ENCODE measurements at places on chromosomes 2 and 18.

- no peak for DNase-seq
Measured at GRCh38 chr2:27571681-27572080, 11.2 kb upstream of the ZNF512 start.

DNA sequence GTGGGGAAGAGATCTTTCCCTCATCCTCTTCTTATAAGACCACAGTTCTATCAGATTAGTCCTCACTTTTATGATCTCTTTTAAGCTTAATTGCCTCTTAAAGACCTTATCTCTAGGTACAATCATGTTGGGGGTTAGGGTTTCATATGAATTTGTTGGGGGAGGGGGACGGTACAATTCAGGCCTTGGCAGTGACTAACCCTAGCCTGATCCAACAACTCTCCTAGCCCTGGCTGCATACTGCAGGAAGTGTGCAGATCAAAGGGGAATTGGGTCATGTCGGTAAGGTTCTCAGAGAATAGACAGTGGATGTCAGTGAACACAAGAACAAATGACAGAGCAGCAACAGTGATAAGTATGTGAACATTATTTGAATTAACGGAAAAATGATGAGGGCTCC is 16.4 kb downstream of the CAPN13 start:
- no peak for DNase-seq

GRCh38 chr2:13115643-13116042 is 398.9 kb downstream of the TRIB2 start:
- no peak for DNase-seq

DNA sequence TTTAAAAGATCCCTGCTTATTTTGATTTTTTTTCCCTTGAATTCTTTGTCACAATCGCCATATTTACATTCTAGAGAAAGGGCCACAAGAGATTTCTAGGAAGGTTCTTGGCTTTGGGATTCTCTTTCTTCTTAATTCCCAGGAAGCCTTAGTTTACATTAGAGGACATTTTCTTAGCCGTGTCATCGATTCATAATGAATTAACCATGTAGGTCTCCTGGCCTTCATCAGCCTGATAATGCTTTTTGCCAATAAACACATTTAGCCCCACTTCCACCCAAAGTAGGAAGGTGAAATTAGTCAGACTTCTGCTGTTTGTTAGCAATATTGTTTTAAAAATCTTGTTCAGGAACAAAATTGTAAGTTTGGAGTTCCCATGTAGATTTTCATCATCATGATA is 71.3 kb upstream of the LPIN2 start:
- DNase-seq = no peak

DNA sequence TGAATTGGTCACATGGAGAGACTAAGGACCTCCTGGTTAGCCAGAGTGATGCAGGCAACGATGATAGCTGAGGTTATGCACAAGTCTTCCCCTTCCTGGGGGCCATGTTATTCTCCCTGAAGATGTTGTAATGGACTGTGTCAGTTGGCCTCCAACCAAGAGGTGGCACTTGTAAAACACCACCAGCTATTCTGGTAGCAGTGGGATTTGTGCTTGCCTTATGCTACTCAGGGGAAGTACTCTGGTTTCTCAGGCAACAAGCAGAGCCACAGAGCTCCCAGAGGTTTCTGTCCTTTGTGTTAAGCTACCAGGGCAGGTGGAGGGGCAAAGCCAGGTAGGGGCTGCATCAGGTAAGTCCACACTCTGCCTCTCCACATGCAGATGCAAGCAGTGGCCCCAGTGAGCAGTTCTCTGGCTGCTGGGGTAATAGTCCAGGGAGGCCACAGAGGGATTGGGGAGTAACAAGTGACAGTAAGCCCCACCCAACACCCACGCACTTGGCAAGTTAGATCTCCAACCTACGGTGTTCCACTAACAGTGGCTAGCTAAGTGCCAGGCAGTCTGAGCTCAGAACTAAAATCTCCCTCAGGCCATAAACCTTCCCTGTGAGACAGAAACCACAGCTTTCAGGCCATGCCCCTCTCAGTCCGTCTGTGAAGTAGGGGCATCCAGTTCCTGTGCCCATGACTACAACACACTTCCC is 99.7 kb downstream of the RND3 start:
- DNase-seq = no peak

DNA sequence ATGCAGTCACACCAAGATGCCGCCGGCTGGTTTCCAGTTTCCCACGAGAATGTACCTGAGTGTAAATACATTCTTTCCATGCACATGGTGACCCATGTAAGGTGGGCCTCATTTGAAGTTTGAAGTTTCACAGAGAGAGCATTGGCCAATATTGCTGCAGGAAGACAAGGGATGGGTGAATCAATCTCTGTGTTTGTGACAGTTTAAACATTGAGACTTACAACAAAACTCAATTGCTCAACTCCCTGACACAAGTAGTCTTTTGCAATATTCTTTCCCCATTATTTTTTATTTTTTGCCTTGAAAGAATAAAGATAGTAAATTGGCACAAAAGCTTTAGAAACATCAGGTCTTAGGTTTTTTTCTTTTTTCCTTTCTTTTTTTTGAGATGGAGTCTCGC is 5.1 kb downstream of the SERPINB2 start:
- DNase-seq = no peak

GRCh38 chr18:14936313-14936712 is 188.3 kb downstream of the ANKRD30B start:
- no peak for DNase-seq

DNA sequence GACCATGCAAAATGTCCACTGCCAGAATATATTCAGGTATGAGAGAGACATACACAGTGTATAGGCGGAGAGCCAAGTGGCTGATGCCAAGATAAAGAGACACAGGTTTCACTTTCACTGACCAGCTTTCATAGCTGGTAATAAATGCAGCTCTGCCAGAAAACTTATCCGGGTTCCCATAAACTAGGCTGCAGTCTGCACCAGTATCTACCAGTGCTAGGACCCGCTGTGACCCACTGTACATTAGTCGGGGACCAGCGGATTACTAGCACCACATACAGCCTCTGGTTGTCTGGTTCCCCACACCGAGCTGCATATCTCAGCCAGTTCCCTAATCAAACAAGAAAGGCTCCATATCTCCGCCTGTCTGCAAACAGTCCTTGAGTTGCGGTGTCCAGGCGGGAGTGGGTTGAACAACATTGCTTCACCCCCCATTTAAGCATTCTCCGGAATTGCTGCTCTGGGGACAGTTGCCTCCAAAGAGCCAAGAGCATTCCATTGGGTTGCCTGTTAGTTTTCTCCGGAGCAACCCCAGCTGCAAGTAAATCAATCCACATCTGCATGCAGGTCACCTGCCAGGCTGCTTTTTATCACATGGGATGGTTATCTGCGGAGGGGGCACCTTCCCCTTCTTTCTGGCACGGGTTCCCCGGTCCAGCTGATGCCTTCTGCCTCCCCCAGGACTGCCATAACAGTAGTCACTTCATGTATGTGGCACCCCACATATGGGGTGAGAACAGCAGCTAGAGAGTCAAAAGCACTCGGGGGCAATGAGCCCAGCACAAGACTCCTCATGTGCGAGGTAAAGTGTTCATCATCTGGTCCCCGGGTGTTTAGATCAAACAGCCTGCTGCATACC is 18.0 kb upstream of the KLHL23 start:
- peak; percentile 56 for DNase-seq

DNA sequence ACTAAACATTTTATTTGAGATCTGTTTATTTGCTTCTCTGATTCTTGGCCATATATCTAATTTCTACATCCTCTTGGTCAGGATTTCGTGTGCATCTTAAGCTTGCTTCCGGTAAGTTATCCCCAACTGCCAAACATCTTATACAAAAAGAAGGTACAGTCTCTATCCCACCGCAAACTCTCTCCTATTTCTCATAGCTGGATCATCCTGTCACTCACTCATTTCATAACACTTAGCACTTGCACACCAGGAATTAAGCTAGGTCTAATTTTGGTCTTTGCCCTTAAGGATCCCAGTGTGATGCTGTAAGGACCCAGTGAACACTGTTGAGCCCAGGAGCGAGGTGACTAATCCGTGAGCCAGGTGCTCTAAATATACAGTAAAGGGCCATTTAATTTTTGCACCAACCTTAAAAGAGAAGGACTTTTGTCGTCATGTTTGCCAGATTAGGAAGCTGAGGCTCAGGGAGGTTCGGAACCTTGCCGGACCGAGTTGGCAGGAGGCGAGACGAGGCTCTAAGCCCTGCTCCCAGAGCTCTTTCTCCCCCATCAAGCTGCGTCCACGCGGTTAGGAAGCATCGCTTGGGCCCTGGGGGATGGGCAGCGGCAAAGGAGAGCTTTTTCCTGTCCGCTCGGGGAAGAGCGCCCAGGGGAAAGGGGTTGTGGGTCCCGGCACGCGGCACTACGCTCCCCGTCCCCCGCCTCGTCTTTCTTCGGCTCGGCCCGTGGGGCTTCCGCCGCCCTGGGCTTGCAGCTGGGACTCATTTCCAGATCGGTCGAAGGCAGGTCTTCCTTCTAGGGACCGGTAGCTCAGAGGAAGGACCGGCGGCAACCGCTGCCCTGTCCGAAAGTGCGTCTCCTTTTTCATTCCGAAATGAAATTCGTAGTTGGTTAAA is 4.1 kb upstream of the ITPRIPL1 start:
- no peak for DNase-seq

- no peak for DNase-seq
Measured at GRCh38 chr18:32461709-32462272, 8.9 kb downstream of the GAREM1 start.

DNA sequence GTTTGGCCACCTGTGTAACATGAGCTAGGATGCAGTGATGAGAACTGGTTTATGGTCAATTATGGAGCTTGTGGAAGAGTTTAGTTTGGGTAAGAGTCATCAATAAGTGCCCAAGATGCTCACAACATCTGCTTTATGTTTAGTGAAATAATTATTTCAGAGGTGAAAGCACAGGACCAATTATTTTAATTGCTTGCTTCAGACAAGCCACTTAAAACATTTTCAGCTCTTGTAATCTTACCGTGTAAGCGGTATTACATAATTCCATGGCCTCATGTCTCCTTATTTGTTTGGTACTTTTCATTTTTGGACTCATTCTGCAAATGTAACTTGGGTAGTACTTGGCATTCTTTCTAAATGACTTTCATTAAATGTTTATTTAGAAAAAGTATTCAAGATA is 5.4 kb downstream of the B3GNT2 start:
- DNase-seq = no peak

DNA sequence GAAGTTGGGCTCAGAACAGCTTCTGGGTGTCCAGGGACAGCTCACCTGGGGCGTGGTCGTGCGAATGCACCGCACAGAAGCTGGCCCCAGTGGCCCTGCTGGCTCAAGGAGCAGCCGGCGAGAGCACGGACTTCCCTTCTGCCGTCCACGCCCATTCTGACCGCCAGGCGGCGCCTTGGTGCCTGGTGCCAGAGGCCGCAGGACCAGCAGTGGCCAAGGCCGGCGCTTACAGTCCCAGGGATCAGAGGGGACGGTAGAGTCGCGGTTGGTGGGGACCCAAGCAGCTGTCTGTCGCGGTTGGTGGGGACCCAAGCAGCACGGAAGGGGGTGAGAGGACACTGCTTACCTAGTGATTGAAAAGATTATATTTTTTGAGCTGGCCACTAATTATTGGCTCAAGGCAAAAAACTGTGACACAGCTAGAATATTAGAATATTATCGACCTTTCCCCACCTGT is 25.7 kb downstream of the NPPC start:
- DNase-seq = peak; percentile 88

- no peak for DNase-seq
Measured at GRCh38 chr18:48202350-48203260, 206.6 kb downstream of the ZBTB7C start.

GRCh38 chr2:3689998-3690748 is 13.2 kb upstream of the DCDC2C start:
- no peak for DNase-seq

- no peak for DNase-seq
Measured at GRCh38 chr2:43084699-43085091, 141.7 kb downstream of the ZFP36L2 start.

DNA sequence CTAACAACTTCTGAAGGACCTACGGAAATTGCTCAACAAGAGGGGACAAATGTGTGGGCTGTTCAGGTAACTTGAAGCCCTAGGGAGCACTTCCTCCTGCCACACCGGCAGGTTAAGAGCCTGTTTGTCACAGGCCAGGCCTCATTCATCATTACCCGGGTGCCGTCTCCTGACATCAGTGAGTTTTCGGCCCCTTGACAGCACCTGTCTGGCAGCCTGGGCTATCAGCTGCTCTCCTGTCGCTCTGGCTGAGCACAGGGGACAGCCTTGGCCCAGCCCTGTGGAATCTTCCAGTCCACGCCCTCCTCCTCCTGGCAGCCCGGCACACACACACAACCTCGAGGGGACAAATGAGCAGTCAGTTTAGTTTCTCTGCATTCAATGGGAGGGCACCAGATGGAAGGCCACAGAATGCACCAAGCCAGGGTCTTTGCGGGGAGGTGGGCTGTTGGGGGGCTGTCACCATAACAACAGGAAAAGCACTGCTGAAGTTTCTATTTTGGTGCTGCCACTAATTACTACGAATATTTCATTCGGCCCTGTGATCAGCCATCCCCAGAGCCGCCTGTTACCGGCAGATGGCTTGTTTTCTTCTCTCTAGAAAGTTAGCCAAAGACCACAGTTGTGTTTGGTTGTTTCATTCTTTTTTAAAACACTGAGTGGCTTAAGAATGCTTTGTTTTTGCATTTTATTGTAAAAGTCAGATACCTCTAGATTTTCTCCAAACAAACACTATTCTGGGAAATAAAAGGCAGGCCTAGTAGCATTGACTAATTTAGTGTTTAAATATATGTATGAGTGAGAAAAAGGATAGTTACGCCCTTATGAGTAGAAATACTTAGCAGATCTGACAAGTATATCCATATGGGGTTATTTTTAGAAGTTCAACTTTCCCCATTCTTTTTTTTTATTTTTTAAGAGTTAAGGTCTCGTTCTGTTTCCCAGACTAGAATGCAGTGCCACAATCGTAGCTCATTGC is 189.9 kb upstream of the NDUFV2 start:
- DNase-seq = no peak

DNA sequence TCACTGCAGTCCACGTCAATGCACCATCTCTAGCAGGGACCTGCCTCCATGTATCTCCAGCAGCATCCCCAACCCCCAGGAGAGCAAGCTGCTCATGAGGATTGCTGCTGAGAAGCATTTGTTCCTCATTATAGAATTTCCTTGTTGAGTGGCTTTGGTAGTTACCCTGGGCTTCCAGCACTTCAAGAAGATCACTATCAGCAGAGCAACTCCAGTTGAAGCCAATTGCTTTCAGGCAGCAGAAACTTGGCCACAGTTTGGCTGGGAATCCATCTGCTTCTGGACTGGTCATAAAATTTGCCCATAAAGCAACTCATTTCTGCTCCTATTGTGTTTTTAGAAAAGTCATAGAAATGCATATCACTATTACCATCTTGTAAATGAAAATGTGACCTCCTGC is 17.4 kb downstream of the TRPM8 start:
- DNase-seq = no peak

GRCh38 chr2:53901192-53901591 is 41.4 kb upstream of the GPR75 start:
- DNase-seq = no peak

All from adrenal gland (tissue), 19 donors.